ENCODE measurements at places on chromosomes 2 and 18.

DNA sequence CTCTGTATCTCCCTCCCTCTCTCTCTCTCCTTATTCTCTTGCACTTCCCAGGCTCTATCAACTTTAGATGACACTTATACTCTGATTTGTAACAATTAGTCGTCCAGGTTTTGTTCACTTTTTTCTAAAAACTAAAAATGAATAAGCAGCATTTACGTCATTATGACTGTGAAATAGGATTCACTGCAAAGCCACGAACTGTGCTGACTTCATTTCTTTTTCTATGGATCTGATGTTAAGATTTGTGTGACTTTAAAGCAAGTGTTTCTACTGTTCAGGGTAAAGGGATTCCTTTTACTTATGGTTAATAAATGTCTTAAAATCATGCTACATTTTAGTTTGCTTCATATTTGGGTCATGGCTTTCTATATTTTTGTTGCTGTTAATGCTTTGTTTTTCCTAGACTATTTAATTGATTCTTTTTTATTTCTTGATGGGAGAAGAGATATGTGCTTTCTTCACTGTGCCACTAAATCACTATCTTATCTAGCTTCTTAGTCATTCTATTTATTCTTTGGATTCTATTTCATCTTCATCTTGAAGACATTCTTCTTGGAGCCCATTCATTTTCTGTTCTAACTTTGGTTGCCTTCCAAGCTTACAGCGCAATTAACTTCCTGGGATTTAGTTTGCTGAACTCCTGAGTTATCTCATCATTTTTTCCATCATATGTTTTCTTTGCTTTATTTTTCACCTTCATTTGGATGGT is 480.4 kb upstream of the TRIB2 start:
- DNase-seq, result no peak

- DNase-seq, result no peak
Observed at GRCh38 chr2:149819356-149819957, 231.9 kb upstream of the MMADHC start.

DNA sequence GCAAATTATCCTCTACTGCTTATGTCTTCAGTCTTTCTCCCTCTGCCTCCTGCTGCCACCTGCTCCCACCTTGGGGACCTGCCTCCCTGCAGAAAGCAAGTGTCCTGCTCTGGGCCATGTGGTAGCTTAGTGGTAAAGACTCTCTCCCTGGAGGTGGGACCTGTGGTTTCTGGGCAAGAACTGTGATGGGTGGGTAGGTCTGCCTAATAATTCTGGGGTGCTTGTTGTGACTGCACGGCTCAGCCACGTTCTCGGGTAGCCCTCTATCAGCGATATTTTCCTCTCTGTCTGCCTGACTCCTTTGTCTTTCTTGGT is 16.4 kb upstream of the CD28 start:
- DNase-seq, result no peak

GRCh38 chr2:40178971-40179370 is 272.9 kb downstream of the SLC8A1 start:
- DNase-seq, result no peak

GRCh38 chr2:69616755-69617154 is 26.8 kb downstream of the AAK1 start:
- DNase-seq, result no peak

All from DMS153 (cell line).